ENCODE measurements at places on chromosomes 5 and 9. TPM values are rescaled to one million over a fixed set of nuclear protein-coding genes. Genes with fewer than 3 reads are reported as not detected.

- DNase-seq, result no peak
- H3K27me3 ChIP-seq, result no peaks in the 10 kb centered on the region
- no peak overlapping the region for H3K27ac ChIP-seq
- no peaks in the 10 kb centered on the region for H3K36me3 ChIP-seq
- no peak overlapping the region for H3K4me3 ChIP-seq
- H3K4me1 ChIP-seq, result no peaks in the 10 kb centered on the region
These were observed 63.2 kb downstream of the PRR16 start for GRCh38 chr5:120527251-120527650.

- no peaks in the 10 kb centered on the region for H3K4me1 ChIP-seq
- H3K27me3 ChIP-seq, result no peaks in the 10 kb centered on the region
- no peak overlapping the region for H3K27ac ChIP-seq
- H3K36me3 ChIP-seq, result no peaks in the 10 kb centered on the region
- no peak overlapping the region for H3K4me3 ChIP-seq
- peak; percentile 22 for DNase-seq
These were observed 106.7 kb downstream of the SMIM15 start for GRCh38 chr5:61055434-61056006.

DNA sequence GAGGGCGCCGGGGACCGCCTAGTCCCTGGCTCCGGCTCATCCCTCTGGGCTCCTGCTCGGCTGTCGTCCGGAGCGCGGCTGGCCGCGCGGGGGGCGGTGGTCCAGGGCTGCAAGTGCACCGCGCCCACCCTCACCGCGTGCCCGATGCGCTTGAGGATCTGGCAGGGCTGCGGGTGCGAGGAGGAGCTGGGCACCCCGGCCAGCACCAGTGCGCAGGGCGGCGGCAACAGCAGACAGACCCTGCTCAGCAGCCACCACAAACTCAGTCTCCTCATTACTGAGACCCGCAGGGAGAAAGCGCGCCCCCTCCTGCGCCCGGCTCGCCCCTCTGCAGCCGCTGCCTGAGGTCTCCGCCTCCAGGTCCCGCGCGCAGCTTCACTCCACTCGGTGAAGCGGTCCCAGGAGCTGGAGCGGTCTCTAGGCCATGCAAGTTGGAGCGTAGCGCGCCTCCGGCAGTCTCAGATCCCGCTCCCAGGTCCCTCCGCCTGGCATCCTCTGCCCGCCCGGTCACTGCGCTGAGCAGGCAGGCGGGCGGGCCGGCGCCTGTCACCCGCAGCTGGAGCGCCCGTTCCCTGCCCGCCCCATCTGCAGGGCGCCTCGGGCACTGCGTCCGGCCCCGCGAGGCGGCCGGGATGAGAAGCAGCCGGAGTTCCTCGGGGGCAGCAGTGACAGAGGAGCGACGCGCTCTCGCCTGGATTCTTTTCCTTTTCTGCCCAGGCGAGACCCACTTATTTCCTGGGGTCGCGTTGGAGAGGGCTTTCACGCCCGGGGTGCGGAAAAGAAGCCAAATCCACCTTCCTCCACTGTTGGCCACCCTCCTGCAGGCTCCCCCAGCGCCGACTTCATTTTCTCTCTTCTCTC is 512 bp downstream of the GRIN3A start:
- H3K36me3 ChIP-seq, result peaks cover 7% of the 10 kb centered on the region
- H3K27me3 ChIP-seq, result peaks cover 43% of the 10 kb centered on the region
- no peak overlapping the region for H3K27ac ChIP-seq
- DNase-seq, result no peak

GRCh38 chr5:103108086-103108485 is 11.9 kb downstream of the GIN1 start:
- DNase-seq, result no peak
- peaks cover 21% of the 10 kb centered on the region for H3K36me3 ChIP-seq
- no peaks in the 10 kb centered on the region for H3K27me3 ChIP-seq
- H3K27ac ChIP-seq, result no peak overlapping the region
- peaks cover 25% of the 10 kb centered on the region for H3K4me1 ChIP-seq

PCDHA7 gene
- not detected for total RNA-seq

FREM1 gene
- not detected for total RNA-seq

DNA sequence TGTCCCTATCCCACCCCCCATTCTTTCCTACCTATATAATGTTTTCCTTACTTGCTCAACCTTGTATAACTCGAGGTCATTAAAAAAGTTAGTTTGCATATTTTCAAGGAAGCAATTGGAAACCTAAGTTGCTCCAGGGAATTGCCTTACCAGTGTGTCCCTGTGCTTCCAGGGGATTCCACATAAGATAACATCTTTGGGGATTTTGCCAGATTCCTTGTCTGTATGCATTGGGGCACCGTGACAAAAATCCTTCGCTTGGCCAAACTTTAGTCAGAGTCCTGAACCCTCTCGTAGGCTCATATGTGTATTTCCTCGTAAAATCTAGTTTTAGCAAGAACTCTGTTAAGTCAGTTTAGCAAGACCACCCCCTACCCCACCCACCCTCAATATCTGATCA is 14.7 kb upstream of the OSMR start:
- no peak for DNase-seq
- H3K4me3 ChIP-seq, result no peak overlapping the region
- no peak overlapping the region for H3K27ac ChIP-seq
- peaks cover 6% of the 10 kb centered on the region for H3K4me1 ChIP-seq

- no peaks in the 10 kb centered on the region for H3K27me3 ChIP-seq
- peaks cover 8% of the 10 kb centered on the region for H3K36me3 ChIP-seq
- no peak for DNase-seq
- H3K4me3 ChIP-seq, result no peak overlapping the region
- H3K4me1 ChIP-seq, result no peaks in the 10 kb centered on the region
These were observed 257.6 kb downstream of the RFX3 start for GRCh38 chr9:3268223-3268622.

TYRP1 gene
- not detected for total RNA-seq

GRCh38 chr9:113635586-113635985 is 172.1 kb downstream of the RGS3 start:
- peaks cover 2% of the 10 kb centered on the region for H3K27me3 ChIP-seq
- DNase-seq, result no peak
- H3K4me3 ChIP-seq, result no peak overlapping the region
- H3K4me1 ChIP-seq, result peaks cover 1% of the 10 kb centered on the region
- no peaks in the 10 kb centered on the region for H3K36me3 ChIP-seq
- H3K27ac ChIP-seq, result no peak overlapping the region

NADK2 gene
- 11.0 TPM for total RNA-seq

DNA sequence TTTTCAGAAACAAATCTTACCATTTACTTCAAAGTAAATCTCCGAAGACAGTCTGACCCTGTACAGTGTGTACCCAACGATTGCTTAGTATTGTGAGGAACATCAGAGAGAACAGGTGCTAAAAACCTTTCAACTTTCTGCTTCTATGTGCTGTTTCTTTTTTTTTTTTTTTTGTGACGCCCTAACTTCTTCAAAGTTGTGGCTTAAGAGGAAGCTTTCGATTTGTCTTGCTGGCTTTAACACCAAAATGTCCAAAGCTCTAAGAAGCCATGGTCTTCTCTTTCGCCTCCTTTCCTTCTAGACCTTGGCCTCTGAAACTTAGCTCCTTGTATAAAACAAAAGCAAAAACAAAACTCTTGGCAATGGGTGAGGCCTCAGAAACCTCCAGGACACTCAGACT is 1.2 kb downstream of the TNFSF8 start:
- peaks cover 62% of the 10 kb centered on the region for H3K36me3 ChIP-seq
- H3K27me3 ChIP-seq, result no peaks in the 10 kb centered on the region
- no peak for DNase-seq
- peak overlapping the region; percentile 86 for H3K4me3 ChIP-seq
- H3K27ac ChIP-seq, result peak overlapping the region; percentile 98

GRCh38 chr5:172071309-172071875 is 65.0 kb upstream of the FBXW11 start:
- H3K27ac ChIP-seq, result peak overlapping the region; percentile 15
- H3K27me3 ChIP-seq, result no peaks in the 10 kb centered on the region
- no peak overlapping the region for H3K4me3 ChIP-seq
- peaks cover 56% of the 10 kb centered on the region for H3K4me1 ChIP-seq
- peaks cover 64% of the 10 kb centered on the region for H3K36me3 ChIP-seq

NFIB gene
- not detected for total RNA-seq

- peaks cover 8% of the 10 kb centered on the region for H3K27me3 ChIP-seq
- no peak overlapping the region for H3K4me3 ChIP-seq
- no peak for DNase-seq
- H3K36me3 ChIP-seq, result no peaks in the 10 kb centered on the region
These were observed 52.4 kb upstream of the PWWP2A start for GRCh38 chr5:160171666-160172065.

- H3K27me3 ChIP-seq, result no peaks in the 10 kb centered on the region
- no peaks in the 10 kb centered on the region for H3K4me1 ChIP-seq
- no peak overlapping the region for H3K4me3 ChIP-seq
- H3K36me3 ChIP-seq, result no peaks in the 10 kb centered on the region
These were observed 350.4 kb upstream of the CLINT1 start for GRCh38 chr5:158209219-158209908.

MLANA gene
- total RNA-seq, result not detected

DNA sequence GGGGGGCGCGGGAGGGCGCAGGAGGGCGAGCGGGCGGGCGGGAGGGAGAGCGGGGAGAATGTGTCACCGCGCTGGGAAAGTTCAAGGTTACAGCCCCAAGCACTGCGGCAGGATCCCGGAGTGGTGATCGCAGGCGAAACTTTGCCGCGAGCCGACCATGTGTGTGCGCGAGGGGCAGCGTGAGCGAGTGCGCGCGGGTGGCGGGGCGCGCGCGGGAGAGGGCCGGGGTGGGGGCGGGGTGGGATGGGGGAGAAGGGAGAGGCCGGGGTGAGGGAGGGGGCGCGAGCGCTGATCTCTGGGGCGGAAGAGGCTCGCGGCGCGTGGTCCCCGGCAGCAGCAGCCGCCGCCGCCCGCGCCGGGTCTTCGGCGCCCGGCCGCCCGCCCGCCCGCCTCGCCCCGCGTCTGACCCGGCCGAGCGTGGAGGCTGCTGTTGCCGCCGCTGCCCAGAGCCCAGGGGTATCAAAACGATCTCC is at the start of gene NFIB:
Gene NFIB (minus strand): TSS at position 191 of the 473 bp plus-strand sequence. CDS start 630 bp downstream, outside the sequence.
- H3K27ac ChIP-seq, result peak within 1 kb of the TSS; percentile 41
- peaks cover 53% of the 10 kb centered on the region for H3K27me3 ChIP-seq
- no peak for DNase-seq
- peak within 1 kb of the TSS; percentile 70 for H3K4me3 ChIP-seq
- peaks cover 16% of the 10 kb centered on the region for H3K4me1 ChIP-seq

HAVCR1 gene
- total RNA-seq, result 2.8 TPM

AK8 gene
- total RNA-seq, result 0.39 TPM

MAST4 gene
- 7.1 TPM for total RNA-seq

SPATA31C1 gene
- total RNA-seq, result not detected

GRCh38 chr9:99925541-99925940 is 19.1 kb downstream of the STX17 start:
- no peak overlapping the region for H3K27ac ChIP-seq
- H3K4me3 ChIP-seq, result no peak overlapping the region
- H3K36me3 ChIP-seq, result peaks cover 64% of the 10 kb centered on the region
- DNase-seq, result no peak
- H3K27me3 ChIP-seq, result no peaks in the 10 kb centered on the region

GRCh38 chr5:83844449-83845068 is 123.9 kb upstream of the HAPLN1 start:
- peak; percentile 66 for DNase-seq
- peaks cover 2% of the 10 kb centered on the region for H3K36me3 ChIP-seq
- peak overlapping the region; percentile 59 for H3K4me3 ChIP-seq

DNA sequence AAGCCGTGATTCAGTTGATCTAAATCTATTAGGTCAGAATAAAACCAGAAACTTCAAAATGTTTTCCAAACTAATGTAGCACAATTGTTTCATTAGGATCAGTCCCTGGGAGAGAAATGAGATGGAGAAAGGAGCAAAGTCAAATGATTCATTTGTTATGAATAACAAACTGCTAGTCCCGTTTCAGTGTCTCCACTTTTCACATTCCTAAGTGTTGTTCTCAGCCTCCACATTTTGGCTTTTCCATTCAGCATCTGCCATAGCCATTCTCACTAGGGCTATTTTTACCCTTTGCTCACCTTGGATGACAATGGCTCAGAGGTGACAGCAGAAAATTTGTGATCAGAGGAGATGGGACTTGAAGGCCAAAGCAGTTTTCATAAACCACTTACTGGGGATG is 314.1 kb upstream of the KIF2A start:
- no peaks in the 10 kb centered on the region for H3K27me3 ChIP-seq
- H3K4me3 ChIP-seq, result no peak overlapping the region
- H3K36me3 ChIP-seq, result no peaks in the 10 kb centered on the region
- no peak for DNase-seq

RNF180 gene
- not detected for total RNA-seq

- H3K36me3 ChIP-seq, result no peaks in the 10 kb centered on the region
- no peak for DNase-seq
- no peak overlapping the region for H3K27ac ChIP-seq
- no peaks in the 10 kb centered on the region for H3K27me3 ChIP-seq
These were observed 165.6 kb upstream of the ZNF462 start for GRCh38 chr9:106697390-106697749.

- no peak overlapping the region for H3K27ac ChIP-seq
These were observed 23.3 kb upstream of the PRDM9 start for GRCh38 chr5:23484096-23484495.

DNA sequence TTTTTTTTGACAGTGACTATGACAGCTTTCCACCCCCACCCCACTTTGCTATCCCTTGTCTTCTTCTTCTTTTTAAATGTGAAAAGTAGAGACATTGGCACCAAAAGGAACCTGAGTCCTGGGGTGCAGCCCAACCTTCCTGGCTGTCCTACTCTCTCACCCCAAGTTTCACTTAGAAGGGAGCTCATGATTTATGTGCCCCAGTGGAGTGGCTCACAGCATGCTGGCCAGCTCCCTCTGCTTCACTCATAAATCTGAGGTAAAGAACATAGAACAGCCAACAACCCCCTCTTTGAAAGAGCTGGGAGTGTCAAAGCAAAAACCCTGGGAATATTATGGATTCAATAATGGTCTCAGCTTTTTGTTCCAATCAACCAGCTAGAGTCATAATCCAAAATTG is 196.3 kb upstream of the DAPK1 start:
- H3K4me3 ChIP-seq, result no peak overlapping the region
- no peak for DNase-seq
- H3K36me3 ChIP-seq, result no peaks in the 10 kb centered on the region
- no peak overlapping the region for H3K27ac ChIP-seq

- H3K4me1 ChIP-seq, result peaks cover 2% of the 10 kb centered on the region
- no peak overlapping the region for H3K4me3 ChIP-seq
- no peak for DNase-seq
- H3K27ac ChIP-seq, result no peak overlapping the region
These were observed 271.8 kb upstream of the DMAC1 start for GRCh38 chr9:8071445-8071798.

DNA sequence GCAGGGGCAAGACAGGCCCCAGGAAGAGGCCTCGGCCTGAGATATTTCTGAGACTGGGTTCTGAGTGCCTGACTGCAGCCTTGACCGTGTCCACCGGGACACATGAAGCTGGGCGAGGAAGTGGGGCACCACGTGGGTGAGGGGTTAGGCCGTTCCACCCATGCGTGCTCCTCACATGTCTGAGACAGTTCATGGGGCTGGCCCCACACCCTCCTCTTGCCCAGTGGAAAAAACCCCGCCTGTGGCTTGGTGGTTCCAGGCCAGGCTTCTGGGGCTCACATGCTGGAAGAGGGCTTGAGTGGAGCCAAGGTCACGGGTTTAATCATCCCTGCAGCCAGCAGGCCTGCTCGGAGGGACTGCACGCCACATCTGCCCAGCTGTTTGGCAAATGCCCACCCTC is 11.4 kb downstream of the HMCN2 start:
- H3K4me1 ChIP-seq, result no peaks in the 10 kb centered on the region
- no peak for DNase-seq
- no peak overlapping the region for H3K27ac ChIP-seq
- H3K27me3 ChIP-seq, result peaks cover 3% of the 10 kb centered on the region
- H3K36me3 ChIP-seq, result no peaks in the 10 kb centered on the region

ABO gene
- total RNA-seq, result not detected

NMUR2 gene
- total RNA-seq, result not detected
